ENCODE measurements at places on chromosomes 7 and 10.
A peak's percentile ranks its signal among the peaks of the same experiment; 100 is the strongest.

DNA sequence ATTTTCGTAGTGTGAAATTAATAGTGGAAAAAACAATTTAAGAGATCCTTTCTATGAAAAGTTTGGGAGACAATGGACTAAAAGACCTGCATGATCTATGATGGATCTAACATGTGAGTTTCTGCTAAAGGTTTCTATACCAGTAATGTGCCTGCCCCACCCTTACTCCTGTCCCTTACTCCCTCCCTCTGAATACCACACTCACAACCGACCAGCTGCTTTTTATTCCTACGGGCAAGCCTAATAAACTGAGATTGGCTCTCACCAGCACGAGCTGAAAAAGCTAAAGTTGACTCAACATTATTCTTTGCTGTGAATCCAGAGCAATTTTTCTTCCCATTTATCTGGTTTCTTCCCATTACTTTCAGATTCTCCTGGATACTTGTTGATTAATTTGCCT is 17.8 kb upstream of the REEP3 start:
- DNase-seq = no peak

DNA sequence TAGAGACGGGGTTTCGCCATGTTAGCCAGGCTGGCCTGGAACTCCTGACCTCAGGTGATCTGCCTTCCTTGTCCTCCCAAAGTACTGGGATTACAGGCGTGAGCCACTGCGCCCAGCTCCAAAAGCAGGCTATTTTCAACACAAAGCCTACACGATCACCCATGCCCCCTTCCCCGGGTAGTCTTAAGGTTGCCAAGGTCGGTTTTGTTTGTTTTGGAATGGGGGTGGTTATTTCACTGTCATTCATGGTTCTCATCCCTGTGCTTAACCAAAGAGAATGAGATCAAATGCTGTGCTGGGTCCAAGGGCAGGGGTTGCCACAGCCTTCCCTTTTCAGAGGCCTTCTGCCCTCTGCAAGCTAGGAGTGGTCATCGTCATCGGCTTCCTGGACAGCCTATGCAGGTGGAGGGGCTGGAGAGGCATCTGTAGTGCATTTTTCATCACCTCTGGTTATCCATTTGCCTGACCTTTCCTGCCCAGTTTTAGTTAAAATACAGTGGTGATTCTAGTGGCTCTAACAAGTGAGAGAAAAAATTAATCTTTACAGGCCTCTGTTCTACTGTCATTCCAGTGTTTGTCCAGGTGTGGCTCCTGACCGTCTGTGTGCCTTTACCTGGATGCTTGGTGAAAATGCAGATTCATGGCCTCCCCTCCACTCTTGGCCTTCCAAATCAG is 11.4 kb downstream of the BLVRA start:
- DNase-seq = no peak

DNA sequence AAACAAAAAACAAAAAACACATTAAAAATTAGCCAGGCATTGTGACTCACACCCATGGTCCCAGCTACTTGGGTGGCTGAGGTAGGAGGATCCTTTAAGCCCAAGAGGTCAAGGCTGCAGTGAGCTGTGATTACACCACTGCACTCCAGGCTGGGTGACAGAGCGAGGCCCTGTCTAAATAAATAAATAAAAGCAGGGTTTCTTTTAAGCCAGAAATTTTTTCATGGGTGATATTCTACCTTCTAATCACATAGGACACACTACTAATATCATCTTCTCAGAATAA is 14.2 kb upstream of the SVIL start:
- DNase-seq = no peak

GRCh38 chr7:140455743-140456142 is 23.6 kb downstream of the MKRN1 start:
- no peak for DNase-seq

DNA sequence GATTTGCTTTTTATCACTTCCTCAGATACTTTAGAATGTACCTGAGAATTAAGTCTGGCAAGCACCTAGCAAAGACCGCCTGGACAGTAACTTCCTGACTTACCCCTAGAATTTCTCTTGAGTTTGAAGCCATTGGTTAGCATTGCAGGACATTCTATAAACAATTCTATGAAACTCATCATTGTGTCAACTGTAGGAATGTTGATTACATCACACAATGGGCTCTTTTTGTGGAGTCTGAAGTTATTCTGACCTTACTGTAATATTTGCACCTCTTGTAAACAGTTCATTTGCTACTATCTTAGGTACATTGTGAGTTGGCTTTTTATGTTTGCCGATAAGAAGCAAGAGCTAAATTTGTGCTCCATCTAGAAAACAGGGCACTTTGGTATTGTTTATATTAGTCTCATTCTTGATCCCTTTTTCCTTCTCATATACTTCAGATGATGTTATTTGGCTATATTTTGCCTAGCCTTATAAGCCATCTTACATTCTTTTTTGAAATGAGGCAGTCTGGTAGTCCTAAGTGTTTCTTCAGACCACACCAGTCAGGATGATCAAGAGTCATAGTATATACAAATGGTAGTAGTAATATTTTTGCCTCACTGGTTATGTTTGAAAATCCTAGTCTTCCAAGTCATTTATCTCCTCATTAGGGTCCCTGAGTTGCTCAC is 52.4 kb downstream of the CASD1 start:
- DNase-seq = peak; percentile 5

DNA sequence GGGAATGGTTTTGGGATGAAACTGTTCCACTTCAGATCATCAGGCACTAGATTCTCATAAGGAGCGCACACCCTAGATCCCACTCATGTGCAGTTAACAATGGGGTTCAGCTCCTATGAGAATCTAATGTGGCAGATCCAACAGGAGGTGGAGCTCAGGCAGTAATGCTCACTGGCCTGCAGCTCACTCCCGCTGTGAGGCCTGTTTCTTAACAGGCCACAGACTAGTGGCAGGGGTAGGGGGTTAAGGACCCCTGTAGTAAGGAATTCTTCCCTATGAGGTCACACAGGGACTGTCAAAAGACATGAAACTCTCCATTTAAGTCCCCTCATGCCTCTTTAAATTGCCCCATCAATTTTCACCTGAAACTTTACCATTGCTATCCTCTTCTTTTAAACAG is 8.0 kb downstream of the HGF start:
- DNase-seq = no peak

DNA sequence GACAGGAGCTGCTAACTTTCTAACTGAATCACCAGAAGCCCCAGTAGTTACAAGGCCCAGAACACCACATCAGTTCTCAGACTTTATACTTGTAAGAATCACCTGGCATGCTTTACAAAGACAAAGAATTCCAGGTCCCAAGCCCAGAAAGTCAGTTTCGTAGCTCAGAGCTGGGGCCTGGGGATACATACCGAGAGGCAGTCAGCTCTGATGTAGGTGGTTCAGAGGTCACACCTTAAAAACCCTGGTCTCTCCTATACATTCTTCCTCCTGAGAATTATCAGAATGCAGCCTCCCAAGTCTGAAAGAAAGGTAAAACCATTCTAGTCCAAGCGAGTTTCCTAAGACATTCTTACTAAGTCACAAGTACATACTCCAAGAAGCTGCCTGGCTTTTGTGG is 2.3 kb downstream of the GRB10 start:
- DNase-seq = no peak

DNA sequence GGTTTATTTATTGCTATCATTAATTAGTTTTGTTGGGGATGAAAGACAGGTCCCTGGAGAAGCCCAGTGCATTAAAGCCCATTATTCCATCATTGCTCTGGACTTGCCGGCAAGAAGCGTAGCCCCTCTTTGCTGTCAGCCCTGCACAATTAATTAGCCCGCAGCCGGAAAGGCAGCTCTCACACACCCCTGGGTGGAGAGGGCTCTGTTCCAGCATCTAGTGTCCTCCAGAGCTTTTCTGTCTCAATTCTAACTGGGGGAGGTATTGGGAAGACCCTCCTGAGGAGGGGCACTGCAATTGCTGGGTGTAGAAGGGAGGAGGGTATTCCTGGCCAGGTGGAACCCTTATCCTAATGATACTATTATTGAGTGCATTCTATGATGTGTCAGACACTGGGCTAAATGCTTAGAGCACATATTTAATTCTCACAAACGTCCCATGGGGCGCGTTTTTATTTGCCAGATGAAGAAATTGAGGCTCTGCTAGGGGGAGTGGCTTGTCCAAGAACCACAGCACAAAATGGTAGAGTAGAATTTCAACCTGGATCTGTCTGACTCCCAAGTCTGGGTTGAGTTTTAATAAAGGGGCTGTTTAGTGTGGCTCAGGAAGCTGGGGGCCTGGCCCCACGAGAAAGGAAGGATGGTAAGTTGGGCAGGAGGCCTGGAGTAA is 148.1 kb upstream of the PCBD1 start:
- no peak for DNase-seq

DNA sequence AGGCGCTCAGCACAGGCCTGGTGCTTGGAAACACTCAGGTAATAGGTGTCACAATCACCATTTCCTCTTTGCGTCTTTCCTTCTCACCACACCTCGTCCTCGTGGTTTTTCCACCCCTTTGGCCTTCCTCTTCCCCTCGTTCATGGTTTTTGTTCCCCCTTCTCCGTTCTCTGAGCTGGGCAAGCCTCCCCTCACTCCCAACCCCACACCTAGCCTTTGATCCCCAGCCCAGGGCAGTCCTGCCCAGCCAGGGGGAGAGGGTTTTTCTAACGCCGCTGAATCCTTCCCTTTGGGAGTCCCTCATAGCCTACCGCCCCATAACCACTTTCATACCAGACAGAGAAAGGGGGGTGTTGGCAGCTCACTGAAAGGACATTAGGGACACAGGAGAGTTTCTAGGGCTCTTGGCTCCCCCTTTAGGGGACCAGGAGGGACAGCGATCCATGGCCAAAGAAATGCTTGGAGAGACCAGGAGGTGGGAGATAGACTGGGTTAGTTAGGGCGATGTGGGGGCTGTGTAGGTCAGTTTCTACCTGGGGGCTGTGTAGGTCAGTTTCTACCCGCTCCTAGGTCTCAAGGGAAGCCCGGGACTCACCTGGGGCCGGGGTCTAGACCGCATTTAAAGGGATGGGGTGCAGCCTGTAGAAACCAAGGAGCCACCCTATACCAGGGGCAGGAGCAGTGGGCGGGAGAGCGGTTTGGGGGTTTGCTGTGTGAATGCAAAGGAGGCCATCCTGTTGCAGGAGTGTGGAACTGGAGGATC is 1.4 kb downstream of the EPHB4 start:
- no peak for DNase-seq

Measured in BJ (cell line).